Stimulated activated CD8-positive, alpha-beta memory T cell treated with anti-CD3 and anti-CD28 coated beads, Interleukin-15, amount 100 ng/mL, for 48 hours (primary cell): ENCODE measurements at places on chromosomes 6 and 20.

DNA sequence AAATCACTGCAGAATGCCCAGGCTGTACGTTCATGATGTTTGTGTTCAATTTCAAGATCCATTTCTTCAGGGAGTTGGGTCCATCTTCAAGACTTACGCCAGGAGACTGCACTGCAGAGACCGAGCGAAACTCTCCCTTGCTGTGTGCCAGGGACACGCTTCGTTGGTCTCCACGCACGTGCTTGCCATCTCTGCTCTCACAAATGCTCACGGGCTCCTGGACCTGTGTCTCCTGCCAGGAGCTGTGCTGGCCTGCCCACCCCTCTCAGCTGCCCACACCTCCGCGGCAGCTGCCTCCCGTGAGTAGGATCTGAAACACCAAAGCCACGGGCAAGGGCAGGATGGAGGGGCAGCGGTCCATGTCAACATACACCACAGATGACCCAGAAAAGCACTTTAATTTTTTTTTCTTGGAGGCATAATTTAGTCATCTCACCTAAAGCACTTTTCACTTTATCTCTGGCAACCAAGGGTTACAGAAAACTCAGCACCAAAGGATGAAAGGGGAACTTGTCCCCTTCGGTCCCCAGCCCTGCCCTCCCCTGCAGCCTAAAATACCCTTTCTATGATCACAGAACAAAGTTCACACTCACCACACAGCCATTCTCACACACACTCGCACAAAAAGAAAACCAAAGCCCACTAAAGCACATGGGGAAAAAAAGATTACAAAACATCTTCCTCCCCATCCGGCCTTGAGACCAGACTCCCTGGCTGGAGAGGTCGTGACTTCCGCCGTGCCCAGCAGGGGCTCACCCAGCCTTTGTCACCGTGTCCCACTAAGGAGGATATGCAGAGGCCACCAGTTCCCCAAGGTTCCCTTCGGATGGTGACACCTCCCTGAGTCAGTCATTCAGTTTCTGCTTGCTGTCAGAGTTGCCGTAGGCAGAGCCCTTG is 137.9 kb downstream of the AGPAT4 start:
- DNase-seq = no peak

DNA sequence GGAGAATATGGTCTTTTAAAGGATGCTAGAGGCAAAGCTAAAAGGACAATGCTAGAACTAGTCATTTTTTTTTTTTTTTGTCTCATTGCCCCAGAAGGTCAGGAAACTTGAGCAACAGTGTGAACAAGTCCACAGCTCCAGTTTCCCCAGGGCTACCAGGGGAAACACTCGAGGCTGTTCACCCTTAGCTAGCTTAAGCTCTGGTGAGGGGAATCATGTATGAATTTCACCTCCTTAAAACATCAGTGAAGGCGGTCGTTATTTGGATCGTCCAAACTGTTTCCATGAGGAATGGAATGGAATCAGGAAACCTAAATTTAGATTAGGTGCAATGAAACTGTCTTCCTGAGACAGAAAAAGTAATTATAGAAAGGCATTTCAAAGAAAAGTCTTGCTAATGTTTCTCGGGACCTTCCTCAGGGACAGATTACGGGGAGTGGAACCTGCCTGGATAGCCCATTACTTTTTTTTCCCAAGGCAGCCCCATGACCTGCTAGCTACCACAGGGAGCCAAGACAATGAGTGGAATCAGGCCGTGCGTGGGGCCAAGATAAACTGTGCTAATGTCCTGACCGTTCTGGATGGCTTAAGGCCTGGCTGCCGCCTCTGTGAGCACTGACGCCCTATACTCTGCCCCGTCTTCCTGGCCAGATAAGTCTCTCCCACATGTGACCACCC is 164.8 kb upstream of the SGK1 start:
- DNase-seq = no peak

- no peak for DNase-seq
Observed at GRCh38 chr6:24574809-24575208, 71.2 kb downstream of the KIAA0319 start.

- DNase-seq = no peak
Observed at GRCh38 chr6:165694296-165694695, 31.3 kb upstream of the PDE10A start.

DNA sequence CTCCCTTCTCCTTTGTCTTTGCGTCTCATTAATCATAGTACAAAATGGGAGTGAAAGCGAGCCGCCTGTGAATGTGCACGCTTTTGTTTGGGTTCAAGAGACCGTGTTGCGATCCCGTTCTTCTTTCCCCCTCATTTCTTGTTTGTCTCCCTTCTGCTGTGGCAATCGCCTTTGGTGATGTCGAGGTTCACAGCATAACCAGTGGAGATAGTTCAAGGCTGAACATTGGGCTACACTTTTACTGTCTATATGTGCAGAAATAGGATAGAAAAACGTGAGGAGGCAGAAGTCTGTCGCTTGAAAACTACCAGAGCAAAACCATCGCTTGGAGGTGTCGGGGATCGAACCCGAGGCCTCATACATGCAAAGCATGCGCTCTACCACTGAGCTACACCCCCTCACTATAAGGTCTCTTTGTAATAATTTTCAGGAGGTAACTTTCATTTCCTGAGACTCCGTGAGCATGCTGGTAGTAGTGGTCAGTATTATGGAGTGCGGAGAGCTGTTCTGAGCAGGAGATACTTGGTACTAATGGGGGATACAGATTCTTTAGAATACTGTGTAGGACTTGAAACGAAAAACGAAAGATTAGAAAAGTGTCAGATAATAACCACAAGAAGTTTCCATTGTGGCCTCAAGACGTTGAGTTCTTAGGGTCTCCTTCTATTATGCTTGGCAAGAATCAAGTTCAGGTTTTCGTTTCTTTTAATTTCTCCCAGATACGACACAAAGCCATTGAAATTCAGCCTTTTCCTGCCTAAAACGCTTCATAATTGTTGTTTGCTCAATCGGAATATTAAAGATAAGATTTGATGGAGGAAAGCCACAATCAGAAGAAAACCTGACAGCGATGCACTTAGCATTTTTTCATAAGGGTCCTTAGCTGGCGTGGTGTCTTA is 106.6 kb downstream of the TRIM27 start:
- no peak for DNase-seq

GRCh38 chr20:59938696-59939051 is 1.4 kb downstream of the PPP1R3D start:
- no peak for DNase-seq

DNA sequence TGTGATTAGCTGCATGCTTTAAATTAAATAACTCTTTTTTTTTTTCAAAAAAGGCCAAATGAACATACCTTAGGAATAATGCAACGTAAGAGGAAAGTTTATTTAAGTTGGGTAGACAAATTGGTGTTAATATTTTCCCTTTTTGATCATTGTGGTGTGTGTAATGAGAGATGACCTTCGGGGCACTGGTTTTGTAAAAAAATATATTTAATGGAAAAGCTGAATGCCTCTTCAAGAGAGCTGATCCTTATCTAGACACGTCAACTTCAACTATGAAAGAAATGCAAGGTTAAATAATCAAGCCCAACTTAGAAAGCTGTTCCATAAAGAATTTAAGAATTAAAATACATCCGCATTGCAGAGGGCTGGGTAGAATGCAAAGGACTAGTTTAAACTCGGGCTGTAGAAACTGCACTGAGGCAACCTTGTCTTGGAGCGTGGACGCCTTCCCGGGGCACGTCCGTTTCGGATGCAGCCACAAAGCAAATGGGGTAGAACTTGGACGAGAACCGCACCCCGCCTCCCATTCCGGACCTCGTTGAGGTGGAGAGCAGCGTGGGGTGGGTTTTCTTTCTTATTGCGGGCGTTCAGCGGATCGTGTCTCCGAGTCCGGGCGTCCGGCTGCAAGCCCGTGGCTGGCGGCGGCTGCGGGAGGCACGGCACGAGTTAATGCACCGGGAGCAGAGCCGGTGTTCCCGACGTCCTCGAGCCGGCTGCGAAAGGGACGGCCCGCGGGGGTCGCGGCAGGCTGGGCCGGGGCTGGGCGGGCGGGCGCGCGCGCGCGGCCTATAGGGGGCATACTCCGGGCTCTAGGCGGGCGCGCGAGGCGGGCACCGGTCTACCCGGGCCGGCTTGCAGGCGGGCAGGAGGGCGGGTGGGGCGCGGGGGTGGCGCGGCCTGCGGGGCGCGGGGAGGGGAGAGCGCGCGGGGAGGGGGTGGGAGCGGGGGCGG is 1.9 kb downstream of the JARID2 start:
- DNase-seq = peak; percentile 37

- no peak for DNase-seq
Observed at GRCh38 chr6:155089746-155090145, 94.6 kb downstream of the TIAM2 start.

DNA sequence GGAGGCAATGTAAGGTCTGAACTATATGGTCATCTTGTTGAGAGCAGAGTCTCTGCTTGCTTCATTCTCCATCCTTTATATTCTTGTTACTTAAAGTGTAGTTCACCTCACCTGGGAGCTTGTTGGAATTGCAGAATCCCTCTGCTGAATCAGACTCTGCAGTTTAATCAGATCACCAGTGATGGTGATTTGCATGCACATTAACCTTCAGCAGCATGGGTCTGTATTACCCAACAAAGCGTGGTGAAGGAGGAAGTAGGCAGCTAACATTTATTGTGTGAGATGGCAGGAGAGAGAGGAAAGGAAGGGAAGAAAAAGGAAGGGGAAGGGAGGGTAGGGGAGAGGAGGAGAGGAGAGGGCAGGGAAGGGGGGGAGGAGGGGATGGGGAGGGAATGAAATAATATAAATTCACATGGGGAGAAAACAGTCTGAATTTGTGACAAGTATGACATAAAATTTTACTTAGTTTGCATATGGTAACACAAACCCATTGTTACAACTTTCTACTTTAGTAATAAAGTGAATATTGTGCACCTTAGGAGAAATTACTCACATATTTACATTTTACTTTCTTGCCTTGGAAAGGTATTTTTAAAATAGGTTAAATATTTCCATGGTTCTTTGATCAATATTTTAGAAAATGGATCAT is 740.7 kb downstream of the DHX35 start:
- DNase-seq = no peak

- DNase-seq = no peak
Observed at GRCh38 chr6:56727097-56727850, 84.6 kb upstream of the DST start.

GRCh38 chr6:150492507-150492906 is 107.2 kb upstream of the PLEKHG1 start:
- no peak for DNase-seq

DNA sequence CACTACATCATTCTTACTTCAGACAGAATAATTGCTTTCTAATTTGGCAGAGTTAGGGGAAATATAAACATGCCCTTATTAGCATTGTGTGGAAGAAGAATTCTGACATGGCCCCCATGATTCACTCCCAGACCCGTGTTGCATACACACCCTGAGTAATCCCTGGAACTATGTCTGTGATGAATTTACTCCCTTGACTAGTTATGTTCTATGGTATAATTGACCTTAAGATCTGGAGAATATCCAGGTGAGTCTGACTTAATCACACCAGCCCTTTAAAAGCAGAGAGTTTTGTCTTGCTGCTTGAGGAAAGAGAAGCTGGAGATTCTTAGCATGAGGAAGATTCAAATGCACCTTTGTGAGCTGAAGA is 262.9 kb downstream of the SOX4 start:
- DNase-seq = no peak

DNA sequence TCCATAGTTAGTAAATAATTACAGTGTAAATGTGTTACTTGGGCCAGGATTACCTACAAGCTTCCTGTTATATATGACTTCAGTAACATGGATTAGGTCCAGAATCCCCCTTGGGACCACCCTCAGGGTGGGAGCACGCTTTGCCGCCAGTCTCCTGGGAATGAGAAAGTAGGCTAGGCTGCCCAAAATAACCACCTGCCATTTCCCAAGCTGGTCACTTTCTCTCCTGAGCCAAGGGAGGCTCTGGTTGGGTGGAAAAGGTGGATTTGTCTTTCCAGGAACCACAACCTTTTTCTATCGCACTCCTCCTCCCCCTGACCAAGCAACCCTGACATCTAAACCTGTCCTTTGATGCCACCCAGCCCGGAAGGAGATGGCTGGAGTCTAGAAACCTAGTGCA is 9.6 kb upstream of the RIMS4 start:
- DNase-seq = no peak

- no peak for DNase-seq
Observed at GRCh38 chr20:20410678-20411077, 42.8 kb downstream of the INSM1 start.

DNA sequence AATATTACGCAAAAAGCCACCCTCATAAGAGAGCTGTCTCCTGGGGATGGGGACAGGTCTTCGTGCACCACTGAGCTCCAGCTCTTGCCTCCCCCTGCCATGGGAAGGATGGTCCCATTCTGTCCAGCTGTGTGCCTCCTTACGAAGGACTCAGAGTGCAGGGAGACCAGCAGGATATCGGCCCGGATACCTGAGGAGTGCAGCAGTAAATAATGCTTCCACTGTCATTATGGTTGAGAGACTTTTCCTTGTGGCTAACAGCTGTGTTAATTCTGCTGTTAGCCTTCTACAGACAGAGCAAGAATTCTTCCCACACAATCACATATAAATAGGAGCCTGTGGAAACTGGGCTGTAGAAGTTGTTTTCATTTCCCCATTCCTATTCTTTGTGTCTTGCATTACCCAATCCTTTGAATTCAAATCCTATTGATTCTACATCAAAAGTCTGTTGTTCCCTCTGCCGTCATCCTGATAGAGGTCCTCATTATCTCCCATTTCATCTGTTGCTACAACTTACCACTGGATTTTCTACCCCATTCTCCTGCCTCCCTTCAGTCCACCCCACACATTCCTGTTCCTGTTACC is 364.6 kb upstream of the SOX4 start:
- DNase-seq = no peak

DNA sequence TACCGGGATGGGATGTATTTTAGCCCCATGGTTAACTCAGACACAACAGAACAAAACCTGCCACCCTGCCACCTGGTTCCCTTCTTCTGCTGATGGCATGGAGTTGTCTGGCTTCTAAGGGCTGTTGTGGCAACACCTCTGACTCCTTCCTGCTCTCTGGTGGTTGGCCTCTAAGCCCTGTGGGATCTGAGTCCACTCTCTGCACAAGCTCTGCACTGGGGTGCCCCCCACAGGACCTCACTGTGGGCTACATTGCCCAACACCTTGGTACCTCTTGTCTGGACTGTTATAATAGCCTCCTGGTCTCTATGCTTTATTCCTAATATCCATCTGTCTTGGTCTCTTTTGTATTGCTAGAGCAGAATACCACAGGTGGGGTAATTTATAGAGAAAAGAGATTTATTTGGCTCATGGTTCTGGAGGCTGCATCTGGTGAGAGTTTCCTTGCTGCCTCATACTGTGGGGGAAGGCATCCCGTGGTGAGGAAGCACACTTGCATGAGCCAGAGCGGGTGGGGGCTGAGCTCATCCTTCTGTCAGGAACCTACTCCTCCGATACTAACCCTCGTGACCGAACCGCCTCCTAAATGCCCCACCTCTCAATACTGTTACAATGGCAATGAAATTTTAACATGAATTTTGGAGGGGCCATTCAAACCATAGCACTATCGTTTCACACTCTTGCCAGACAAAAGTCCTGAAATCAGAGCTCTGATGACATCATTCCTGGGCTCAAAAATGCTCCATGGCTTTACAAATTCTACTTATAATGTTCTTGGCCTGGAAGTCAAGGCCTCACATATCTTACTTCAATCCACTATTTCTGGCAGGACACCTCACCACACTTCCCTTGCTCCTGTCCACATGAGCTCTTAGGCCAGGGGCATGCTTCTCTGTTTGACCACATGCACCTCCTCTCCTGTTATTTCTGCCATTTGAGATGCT is 127.2 kb downstream of the PAX1 start:
- DNase-seq = no peak
